ENCODE measurements at places on chromosomes 5 and 9.

- DNase-seq, result no peak
Measured at GRCh38 chr5:34719029-34719428, 62.9 kb downstream of the RAI14 start.

DNA sequence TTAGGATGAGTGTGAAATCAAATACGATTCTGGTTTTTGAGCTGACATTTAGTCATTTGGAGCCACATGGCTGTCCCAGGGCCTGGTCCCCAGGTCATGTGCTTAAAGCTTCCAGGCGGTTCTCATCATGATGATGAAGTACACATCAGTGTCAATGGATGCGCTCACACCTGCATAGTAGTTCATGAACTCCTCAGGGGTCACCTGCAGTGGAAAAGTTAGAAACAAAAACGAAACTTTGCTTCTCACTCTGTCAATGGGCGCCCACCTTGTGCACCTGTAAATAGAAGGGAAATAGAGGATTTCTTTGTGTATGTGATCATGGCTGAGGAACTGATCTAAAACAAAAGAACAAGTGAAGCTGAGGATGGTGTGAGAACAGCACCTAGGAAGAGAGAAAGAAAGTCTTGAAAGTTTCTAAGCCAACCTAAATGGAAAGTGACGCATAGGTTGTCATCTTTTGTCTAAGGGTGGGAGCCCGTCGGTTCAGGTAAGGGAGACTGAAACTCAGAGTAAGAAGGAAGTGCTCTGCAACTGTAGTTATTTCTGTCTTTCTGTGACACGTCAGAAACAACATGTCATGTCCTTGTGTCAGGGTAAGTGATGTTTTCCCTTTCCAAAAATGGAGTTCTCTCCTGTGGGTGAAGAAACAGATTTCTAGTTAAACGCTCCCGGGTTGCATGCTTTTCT lies 33.8 kb downstream of the CAPSL start:
- no peak for DNase-seq

DNA sequence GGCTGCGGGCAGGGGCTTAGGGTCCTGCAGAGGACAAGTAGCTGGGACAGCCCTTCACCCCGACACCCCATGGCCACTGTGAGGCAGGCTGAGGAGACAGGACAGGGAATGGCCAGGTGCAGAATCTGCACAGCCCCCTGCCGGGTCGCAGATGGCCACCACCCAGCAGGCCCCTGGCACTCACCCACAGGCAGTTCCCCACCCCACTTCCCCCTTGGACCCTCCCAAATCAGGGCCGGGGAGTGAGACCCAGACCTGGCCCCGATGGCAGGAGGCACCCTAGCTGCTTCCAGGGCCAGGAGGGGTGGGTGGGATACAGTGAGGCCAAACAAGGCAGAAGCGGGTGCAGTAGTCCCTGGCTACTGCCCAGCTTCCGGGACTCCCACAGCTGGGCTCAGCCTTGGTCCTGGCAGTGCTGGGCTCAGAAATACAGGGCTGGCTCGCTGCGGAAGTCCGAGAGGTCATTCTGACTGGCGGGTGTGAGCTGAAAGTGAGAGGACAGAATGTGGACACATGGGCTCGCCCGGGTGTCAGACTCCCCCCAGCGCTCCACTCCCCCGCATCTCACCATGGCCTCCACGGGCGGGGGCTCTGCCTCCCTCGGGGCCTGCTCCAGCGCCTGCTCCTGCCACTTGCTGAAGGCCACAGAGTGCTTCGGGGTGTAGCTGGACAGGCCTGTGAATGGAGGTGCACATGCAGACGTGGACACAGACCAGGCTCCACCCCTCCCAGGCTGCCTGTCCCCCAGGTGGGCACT lies 3.4 kb downstream of the SSNA1 start:
- DNase-seq, result no peak

DNA sequence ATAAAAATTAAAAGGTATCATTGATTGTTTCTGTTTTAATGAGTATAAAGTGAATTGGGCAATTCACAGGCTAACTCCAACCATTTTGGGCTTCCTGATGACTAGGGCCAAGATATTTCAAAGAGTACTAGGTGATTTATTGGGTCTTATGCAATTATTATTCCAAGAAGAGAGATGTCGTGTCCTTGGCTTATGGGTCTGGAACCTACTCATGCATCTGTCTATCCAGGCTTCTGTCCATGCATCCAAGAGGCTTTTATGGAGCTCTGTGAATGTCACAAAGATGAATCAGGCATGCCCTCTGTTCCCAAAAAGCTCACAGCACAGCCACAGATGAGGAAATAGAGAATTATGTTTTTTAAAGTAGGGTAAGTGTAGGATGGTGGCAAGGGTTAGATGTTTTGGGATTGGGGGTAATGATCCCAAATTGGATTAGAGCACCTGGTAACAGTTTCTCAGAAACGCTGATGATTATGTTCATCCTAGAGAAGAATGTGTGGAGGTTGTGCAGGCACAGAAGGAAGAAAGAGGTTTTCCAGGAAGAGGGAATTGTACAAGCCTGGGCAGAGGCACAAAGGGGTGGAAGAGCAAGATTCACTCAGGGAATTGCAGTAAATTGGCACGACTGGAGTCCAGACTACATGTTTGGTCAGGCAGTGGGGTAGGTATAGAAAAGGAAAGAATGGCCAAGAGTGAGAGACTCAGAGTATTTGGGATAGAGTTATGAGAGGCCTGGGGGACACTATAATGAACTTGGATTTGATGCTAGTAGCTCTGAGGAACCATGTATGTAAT lies 83.0 kb upstream of the TNC start:
- DNase-seq, result no peak

DNA sequence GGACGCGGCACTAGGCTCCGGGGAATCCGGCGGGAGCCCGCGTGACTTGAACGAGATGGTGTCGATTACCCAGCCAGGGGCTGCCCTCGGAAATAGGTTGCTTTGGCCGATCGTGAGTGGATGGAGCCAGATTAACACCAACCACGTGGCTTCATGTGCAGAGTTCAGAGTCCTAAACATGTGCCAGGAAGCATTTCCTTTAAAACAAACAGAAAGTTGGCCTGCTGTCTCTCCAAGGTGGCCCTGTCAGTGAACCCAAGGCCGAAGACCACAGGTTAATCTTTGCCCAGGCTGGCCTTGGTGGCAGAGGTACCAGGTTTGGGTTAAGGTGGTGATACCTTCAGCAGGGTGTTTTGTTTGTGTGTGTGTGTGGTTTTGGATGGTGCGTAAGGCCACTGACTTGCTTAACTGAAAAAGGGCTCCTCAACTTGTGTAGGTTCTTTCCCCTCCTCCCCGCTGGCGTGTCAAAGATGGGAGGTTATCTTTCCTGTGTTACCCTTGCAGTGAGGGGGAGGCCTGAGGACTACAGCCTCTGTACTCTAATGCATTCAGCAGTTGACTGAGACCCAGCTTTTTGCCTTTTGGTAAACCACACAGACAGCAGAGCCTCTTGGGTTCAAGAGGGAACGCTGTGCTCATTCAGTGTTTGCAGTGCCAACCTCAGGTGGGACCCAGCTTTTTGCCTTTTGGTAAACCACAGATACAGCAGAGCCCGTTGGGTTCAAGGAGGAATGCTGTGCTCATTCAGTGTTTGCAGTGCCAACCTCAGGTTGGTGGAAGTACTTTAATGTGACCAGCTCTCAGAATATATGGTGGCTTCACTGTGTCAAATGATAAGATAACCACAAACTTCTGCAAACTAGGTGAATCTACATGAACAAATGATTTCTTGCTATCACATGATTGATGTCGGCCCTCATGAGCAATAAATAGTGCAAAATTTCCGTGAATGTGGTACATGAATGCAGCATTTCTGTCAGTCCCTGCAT lies 1.4 kb downstream of the IQGAP2 start:
- peak; percentile 49 for DNase-seq

DNA sequence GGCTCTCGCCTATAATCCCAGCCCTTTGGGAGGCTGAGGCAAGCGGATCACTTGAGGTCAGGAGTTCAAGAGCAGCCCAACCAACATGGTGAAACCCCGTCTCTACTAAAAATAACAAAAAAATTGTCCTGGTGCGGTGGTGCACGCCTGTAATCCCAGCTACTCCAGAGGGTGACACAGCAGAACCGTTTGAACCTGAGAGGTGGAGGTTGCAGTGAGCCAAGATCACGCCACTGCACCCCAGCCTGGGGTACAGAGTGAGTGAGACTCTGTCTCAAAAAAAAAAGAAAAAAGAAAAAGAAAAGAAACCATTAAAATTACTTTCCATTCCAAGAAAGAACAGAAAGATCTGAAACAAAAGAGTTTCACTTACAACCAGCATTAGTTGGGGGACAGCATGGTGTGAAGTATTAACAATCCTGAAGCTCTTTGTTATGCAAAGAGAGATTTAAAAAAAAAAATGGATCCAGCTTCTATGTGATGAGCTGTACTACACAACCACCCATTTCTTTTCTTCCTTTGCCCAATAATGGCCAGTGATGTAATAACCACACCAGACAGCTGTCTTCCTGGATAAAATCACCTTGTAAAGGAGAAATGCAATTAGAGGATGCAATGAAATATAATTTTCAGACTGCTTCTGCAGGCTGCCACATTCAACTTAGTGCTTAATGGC lies 76.9 kb downstream of the MED27 start:
- no peak for DNase-seq

All from effector memory CD4-positive, alpha-beta T cell (primary cell).